GM12878 (cell line): ENCODE measurements at places on chromosomes 11 and 22. TPM values are rescaled to one million over a fixed set of nuclear protein-coding genes. Genes with fewer than 3 reads are reported as not detected.

MYO7A gene
- 0.21 and 0.24 TPM in 2 replicates for total RNA-seq

VWA5A gene
- 0.69 and 0.77 TPM in 2 replicates for total RNA-seq

IGSF22 gene
- not detected in 2 replicates for total RNA-seq

DRICH1 gene
- 0.24 TPM in 1 of 2 replicates, not detected in the other for total RNA-seq

JAM3 gene
- 0.21 TPM in 1 of 2 replicates, not detected in the other for total RNA-seq

OR8B2 gene
- total RNA-seq: not detected in 2 replicates

FAT3 gene
- 0.13 TPM in 1 of 2 replicates, not detected in the other for total RNA-seq

GRCh38 chr11:45209000-45209879 is 62.8 kb downstream of the PRDM11 start:
- H3K36me3 ChIP-seq: no peaks in the 10 kb centered on the region; the same call in 1 of the 2 replicates
- no peak for DNase-seq
- H3K27me3 ChIP-seq: no peaks in the 10 kb centered on the region
- no peak overlapping the region for H3K27ac ChIP-seq
- no peaks in the 10 kb centered on the region for H3K4me1 ChIP-seq
- no peak overlapping the region for H3K4me3 ChIP-seq

DNA sequence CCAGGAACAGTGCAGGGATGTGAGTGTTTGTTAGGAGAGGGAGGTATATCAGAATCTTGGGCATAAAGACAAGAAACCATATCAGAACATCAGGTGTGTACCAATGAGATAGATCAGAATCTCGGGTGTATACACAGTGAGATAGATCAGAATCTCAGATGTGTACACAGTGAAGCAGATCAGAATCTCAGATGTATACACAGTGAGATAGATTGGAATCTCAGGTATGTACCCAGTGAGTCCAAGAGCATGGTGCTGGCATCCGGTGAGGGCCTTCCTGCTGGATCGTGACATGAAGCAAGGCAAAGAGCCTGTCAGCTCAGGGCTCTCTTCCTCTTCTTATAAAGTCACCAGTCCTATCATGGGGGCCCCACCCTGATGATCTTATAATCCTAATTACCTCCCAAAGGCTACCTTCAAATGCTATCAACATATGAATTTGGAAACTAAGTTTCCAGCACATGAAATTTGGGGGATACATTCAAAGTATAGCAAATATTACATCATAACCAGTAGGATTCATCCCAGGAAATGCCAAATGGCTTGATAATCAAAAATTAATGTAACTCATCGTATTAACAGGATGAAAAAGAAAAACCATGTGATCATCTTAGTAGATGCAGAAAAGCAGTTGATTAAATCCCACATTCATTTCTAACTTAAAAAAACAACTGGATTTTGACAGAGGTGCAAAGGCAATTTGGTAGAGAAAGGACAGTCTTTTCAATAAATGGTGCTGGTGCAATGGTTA is 28.6 kb downstream of the PPARA start:
- DNase-seq: no peak
- H3K27ac ChIP-seq: no peak overlapping the region
- H3K36me3 ChIP-seq: no peaks in the 10 kb centered on the region; the same call in none of the 2 replicates

- peaks cover 10% of the 10 kb centered on the region; the same call in 1 of the 2 replicates for H3K4me1 ChIP-seq
- no peaks in the 10 kb centered on the region for H3K27me3 ChIP-seq
- no peak for DNase-seq
Observed at GRCh38 chr11:66328031-66328301, 8.3 kb downstream of the RIN1 start.

DNA sequence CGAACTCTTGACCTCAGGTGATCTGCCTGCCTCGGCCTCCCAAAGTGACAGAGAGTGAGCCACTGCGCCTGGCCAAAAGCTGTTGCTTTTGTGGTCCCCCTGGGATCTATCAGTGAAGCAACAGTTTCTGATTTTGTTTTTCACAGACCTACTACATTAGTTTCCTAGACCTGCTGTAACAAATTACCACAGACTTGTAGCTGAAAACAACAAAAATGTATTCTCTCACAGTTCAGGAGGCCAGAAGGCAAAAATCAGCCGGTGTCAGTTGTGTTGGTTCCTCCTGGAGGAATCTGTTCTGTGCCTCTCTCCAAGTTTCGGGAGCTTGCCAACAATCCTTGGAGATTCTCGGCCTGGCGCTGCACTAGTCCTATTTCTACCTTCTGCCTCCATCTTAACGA is 8.5 kb upstream of the SLC35C1 start:
- no peaks in the 10 kb centered on the region for H3K36me3 ChIP-seq
- no peak overlapping the region for H3K27ac ChIP-seq
- H3K27me3 ChIP-seq: no peaks in the 10 kb centered on the region
- no peaks in the 10 kb centered on the region for H3K4me1 ChIP-seq
- no peak for DNase-seq

GRCh38 chr22:38075961-38076360 is 8.0 kb downstream of the SLC16A8 start:
- H3K4me3 ChIP-seq: no peak overlapping the region
- H3K4me1 ChIP-seq: no peaks in the 10 kb centered on the region
- H3K27ac ChIP-seq: no peak overlapping the region
- no peaks in the 10 kb centered on the region; the same call in 1 of the 2 replicates for H3K27me3 ChIP-seq

DNA sequence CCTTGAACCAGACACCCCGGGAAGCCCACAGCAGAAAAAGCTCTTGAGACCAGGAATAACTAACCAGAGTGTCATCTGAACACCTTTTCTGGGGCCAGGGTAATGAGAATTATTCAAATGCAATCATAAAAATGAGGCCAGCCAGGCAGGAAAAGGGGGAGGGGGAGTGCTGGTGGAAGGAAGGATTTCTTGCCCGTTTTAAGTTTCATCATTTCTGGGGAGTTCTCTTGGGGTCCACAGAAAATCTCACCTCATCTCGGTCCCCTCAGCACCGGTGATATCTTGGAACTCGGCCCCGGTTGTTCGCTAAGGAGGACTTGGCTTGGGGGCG is 495 bp upstream of the PKNOX2 start:
- no peaks in the 10 kb centered on the region; the same call in 1 of the 2 replicates for H3K4me1 ChIP-seq
- no peak overlapping the region for H3K27ac ChIP-seq
- H3K4me3 ChIP-seq: no peak overlapping the region

DNA sequence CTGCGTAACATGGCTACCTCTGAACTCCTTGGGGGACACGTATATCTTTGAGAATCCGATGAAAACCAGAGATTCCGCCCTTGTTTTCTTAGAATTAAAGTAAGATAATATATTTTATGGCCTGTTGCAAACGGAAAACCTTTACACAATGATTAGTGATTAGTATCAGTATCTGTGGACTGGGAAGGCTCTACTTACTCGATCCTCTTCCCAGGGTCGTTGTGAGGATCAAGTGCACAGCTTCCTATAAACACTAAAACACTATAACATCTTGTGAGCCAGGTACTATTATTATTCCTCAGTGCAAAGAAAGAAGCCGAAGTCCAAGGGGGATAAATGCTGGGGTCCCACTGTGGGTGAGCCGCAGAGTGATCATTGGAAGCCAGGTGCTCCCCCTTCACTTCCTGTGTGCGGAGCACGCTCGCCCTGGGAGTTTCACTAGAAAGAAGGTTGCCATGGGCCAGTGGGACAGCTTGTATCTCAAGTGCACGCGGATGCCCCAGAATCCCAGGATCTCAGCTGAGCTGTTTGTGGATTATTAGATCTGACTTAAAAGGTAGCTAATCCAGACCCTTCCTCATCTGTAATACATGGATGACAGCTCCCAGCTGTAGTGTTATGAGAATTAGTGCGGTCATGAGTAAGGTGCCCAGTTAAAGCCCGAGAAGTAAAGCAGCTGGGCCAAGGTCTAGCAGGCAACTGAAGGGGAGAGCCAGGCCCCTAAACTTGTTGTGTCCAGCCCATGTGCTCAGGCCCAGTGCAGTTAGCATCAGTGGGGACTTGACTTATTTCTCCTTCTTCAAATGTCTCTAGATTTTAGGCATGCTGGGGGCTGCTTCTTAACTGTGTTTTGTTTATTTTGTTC is 839 bp downstream of the CBY1 start:
- H3K27ac ChIP-seq: peak overlapping the region; percentile 99
- no peaks in the 10 kb centered on the region for H3K36me3 ChIP-seq
- no peak for DNase-seq
- peaks cover 5% of the 10 kb centered on the region for H3K4me1 ChIP-seq

DNA sequence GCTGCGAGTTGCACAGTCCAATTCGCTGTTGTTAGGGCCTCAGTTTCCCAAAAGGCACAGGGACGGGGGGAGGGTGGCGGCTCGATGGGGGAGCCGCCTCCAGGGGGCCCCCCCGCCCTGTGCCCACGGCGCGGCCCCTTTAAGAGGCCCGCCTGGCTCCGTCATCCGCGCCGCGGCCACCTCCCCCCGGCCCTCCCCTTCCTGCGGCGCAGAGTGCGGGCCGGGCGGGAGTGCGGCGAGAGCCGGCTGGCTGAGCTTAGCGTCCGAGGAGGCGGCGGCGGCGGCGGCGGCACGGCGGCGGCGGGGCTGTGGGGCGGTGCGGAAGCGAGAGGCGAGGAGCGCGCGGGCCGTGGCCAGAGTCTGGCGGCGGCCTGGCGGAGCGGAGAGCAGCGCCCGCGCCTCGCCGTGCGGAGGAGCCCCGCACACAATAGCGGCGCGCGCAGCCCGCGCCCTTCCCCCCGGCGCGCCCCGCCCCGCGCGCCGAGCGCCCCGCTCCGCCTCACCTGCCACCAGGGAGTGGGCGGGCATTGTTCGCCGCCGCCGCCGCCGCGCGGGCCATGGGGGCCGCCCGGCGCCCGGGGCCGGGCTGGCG is at the start of gene BCR:
BCR (plus strand) TSS at position 209 of the 592 bp plus-strand sequence. CDS start 452 bp downstream, outside the sequence.
- H3K4me3 ChIP-seq: peak within 1 kb of the TSS; percentile 76; the same call in 1 of the 2 replicates
- DNase-seq: no peak
- no peaks in the 10 kb centered on the region; the same call in 1 of the 2 replicates for H3K36me3 ChIP-seq
- no peak within 1 kb of the TSS; the same call in 1 of the 2 replicates for H3K27ac ChIP-seq
